ENCODE measurements at places on chromosomes 12 and 14.

DNA sequence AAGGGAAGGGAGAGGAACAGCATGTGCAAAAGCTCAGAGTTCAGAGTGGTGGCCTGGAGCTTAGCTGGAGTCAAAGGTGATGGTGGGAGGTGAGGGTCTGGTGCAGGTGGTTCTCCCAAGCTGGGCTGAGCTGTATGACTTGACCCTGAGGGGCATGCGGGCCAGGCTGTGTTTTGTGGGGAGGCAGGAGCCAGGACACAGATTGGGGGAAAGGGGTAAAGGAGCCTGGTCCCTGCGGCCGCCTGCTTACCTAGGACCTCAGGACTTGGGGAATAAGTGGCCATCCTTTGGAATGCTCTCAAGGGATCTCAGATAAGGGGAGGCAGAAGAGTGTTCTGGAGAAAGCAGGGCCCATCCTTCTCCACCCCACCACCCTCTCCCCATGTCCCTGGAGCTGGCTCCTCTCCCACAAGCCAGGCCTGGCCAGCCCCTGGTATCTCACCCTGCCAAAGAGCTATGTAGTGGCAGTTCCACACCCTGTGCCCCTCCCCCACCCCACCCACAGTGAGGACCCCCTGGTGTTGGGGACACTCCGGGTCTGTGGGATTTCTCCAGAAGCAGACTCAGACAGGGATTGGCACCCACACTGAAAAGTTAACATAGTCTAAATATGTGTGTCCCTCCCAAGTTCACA lies 19.9 kb upstream of the CEP170B start:
- DNase-seq = no peak

DNA sequence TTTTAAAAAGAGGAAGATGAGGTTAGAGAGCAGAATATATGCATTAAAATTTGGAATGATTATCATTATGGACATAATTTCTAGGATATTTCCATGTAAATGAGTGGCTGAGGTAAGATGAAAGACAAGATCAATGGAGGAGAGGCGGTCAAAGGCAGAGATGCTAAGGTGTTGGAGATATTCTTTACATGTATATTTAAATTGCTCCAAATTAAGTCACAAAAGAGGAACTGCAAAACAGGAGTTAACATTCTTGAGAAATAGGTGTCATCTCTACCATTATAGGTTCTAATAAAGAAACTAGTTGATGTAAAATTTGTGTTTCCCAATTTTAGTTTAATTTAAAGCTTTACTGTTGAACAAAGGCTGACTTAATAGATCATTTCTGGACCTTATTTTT lies 268.5 kb upstream of the PPFIA2 start:
- DNase-seq = no peak

GRCh38 chr14:59166258-59166657 lies 22.2 kb upstream of the DAAM1 start:
- no peak for DNase-seq

DNA sequence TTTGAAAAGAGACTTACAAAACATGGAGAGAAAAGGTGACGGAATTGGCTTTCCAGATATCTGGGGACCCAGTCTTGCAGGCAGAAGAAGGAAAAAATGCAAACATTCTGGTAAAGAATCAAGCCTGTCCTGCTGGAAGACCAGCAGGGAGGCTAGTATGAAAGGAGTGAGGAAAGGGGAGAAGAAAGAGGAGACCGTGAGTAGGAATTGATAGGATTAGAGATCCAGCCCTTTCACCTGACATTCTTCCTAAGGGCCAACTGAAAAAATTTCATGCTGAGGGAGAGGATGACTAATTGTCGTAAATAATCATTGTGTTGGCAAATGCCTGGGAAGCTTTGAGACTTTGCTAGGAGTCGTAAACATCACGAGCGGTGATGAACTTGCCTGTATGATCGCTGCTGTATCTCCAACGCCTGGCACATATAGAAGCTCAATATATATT lies 12.1 kb downstream of the BHLHE41 start:
- peak; percentile 85 for DNase-seq

- DNase-seq = no peak
Measured at GRCh38 chr14:50978888-50979287, 34.6 kb upstream of the PYGL start.

- DNase-seq = no peak
Measured at GRCh38 chr12:124347805-124348658, 53.1 kb downstream of the RFLNA start.

- no peak for DNase-seq
Measured at GRCh38 chr12:129520739-129521138, 383.1 kb downstream of the TMEM132D start.

DNA sequence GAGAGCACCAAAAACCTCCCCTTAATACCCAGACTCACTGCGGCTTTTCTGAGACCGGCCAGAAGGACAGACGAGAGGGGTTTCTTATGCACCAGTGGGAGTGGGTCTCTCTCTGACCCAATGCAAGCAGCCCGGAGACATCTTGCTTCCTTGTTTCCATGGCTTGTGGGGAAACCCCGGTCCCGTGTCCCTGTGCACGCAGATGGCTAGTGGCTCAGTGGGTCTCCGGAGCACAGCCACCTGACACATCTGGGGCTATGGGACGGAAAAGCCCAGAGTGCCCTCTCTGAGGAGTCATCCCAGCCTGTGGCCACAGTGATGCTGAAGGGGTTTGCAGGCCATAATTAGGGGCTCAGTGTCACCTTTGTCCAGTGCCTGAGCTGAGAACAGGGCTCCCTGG lies 197.6 kb downstream of the PHETA1 start:
- no peak for DNase-seq

GRCh38 chr12:92550661-92551060 lies 152.1 kb upstream of the PLEKHG7 start:
- DNase-seq = no peak

GRCh38 chr12:50157259-50157658 lies 9.9 kb downstream of the CERS5 start:
- DNase-seq = no peak

DNA sequence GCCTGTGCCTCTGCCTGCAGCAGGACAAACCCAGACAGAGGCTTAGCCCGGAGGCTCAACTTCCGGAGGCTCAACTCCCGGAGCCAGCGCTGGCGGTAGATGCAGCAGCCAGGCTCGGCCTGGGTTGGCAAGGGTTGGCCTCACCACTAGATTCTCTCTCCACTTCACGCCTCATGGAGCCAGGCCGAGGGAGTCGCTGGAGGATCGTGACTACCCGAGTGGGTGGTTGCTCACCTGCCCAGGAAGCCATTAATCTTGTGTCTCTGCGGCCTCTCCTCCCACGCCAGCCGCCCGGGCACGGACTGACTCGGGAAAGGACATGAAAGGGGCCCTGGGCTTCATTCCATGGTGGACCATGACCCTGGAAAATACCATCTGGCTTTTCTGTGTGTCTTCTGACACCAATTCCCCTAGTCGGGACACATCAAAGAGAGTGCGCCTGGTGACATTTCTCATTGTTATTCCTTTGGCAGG lies 20.8 kb downstream of the ESRRB start:
- peak; percentile 91 for DNase-seq

DNA sequence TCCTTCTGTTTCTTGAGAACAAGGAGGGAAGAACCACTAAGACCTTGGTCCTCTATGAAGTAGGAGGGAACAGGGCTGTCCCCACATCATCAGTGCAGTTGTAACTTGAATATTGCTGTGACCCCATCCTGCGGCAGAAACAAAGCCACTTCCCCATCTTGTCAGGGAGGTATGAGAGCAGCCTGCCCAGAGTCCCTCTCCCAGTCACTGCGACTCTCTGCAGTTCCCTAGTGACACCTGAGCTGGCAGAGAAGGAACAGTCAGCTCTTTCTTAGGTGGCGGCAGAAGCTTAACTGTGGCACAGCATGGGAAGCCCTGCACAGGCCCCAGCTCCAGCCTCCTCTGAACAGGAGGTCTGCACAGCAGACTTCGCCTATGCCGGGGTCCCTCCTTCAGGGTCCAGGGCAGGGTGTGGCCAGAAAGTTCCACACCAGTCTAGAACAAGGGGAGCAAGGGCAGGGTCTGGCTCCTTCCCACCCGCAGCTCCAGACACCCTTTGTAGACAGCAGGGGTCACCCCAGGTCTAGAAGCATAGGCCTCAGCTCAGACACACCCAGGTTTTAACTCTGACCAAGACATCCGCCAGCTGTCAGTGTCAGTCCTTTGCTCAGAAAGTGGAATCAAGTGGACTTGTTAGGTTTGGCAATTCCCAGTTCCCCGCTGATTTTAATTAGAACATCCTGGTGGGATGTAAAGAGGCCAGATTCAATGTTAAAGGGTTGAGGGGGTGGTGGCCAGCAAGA lies 36.8 kb downstream of the DEGS2 start:
- DNase-seq = no peak

- DNase-seq = no peak
Measured at GRCh38 chr12:81141217-81141616, 63.3 kb downstream of the ACSS3 start.

- DNase-seq = no peak
Measured at GRCh38 chr12:105014603-105015002, 28.5 kb downstream of the NOPCHAP1 start.

GRCh38 chr14:89794096-89794495 lies 160.4 kb downstream of the EFCAB11 start:
- no peak for DNase-seq

GRCh38 chr12:28390761-28391385 lies 200.6 kb downstream of the CCDC91 start:
- no peak for DNase-seq

- DNase-seq = no peak
Measured at GRCh38 chr12:7514416-7514815, 10.8 kb upstream of the CD163 start.

- DNase-seq = no peak
Measured at GRCh38 chr12:124524231-124524925, 43.0 kb downstream of the NCOR2 start.

DNA sequence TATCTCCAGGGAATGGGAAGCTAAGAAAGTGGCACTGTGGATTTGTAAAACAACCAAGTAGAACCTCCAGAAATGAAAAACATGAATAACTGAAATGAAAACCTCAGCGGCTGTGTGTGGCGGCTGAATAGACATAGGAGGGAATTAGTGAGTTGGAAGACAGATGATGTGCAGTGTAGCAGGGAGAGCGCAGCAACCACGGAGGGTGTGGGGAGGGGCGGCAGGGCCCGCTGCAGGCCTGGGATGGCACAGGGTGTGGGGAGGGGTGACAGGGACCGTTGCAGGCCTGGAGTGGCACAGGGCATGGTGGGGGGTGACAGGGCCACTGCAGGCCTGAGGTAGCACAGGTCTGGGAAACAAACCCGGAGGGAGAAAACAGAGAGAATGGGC lies 51.1 kb downstream of the BEGAIN start:
- DNase-seq = no peak

GRCh38 chr12:115273456-115273855 lies 589.5 kb upstream of the TBX3 start:
- DNase-seq = no peak

DNA sequence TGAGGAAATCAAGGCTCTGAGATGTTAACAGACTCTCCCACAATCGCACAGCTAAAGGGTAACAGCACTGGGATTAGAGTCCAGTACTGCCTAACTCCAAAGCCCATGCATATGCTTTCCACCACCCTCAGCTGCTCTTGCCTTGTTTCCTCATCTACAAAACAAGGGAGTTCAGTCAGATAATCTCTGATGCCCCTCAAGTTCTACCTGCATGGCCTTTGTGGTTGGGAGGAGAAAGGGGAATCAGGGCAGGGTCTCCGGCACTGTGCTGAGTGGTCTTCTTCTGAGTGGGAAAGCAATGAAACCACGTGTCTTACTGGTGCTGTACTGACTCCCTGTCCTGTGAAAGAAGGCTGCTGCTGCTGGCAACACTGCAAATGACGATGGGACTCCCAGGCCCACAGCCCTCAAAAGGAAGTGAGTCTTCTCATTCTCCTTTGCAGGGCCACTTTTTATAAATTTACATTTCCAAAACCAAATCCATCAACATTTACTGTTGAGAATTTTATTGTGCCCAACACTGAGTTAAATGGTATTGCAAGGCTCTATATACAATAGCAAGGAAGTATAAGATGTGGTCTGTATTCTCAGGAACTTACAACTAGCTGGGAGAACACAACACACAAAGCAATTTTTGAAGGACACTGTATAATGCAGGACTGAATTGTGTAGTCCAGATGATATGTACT lies 19.7 kb upstream of the DUSP16 start:
- no peak for DNase-seq

DNA sequence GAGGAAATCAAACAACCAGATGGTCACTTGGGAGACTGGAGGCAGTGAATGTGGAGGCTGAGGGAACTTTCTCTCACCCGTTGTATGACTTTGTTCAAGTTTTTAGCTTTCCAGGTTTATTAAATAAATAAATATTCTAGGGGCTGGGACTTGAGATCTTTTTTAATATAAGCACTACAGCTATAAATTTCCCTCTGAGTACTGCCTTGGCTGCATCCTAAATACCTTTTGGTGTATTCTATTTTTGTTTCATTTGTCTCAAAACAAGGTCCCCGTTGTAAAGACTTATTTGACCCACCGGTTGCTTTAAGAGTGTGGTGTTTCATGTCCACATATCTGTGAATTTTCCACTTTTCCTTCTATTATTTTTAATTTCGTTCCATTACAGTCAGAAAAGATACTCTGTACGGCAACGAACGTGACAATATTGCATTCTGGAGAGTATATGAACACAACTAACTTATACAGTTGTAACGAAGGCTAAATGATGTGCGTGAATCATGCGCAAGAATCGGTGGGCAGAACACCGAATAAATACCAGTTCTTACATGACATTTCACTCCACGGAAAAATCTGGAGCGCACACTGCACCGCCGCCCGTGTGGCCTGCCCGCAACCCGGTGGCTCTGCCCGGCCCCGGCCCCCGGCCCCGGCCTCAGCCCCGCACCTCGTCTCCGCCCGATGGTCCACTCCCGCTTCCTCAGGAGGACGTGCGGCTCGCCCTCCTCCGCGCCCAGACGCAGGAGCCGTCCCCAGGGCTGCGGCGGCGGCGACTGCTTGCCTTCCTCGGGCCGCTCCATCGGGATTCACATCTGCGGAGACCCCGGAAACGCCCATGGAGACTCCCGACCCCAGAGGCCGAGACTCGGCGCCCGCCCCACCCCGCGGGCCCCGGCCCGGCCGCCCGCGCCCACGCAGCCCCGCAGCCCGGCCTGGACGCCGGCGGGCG lies 602 bp downstream of the CHFR start:
- DNase-seq = no peak

- peak; percentile 79 for DNase-seq
Measured at GRCh38 chr12:22459838-22460490, 84.4 kb downstream of the C2CD5 start.

DNA sequence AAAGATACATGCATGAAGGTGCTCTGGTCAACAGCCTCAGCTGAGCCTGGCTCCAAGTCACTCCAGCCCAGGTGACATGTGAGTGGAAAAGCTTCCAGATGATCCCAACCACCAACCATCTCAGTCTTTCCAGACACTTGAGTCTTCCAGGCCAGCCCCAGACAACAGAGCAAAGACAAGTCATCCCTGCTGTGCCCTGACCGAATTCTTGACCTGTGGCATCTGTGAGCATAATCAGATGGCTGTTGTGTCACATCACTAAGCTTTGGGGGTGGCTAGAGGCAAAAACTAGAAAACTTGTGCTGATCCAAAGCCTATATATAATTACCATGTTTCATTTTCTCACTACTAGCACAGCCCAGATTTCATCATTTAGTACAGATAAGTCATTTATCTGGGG lies 50.8 kb upstream of the ISM2 start:
- no peak for DNase-seq

DNA sequence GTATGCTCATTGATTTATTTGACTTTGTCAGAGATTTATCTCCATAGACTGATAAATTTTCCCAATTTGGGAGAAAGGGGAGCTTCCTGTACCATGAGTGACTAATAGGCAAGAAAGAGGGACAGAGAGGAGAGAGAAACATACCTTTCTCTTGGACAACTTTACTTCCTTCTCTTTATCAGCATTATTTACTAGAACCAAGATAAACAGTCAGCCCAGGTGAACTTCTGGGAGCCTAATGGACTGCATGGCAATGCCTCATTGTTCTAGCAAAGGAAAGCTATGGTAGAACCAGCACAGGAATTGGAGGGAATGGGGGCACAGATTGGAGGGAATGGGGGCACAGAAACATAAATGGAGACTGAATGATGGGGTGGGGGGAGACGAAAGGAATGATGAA lies 63.4 kb upstream of the STXBP6 start:
- DNase-seq = no peak

All from SW480 (cell line).